ENCODE measurements at places on chromosomes 6 and 20. TPM values are rescaled to one million over a fixed set of nuclear protein-coding genes. Genes with fewer than 3 reads are reported as not detected.

KCTD20 gene
- total RNA-seq, result 18.6 TPM

STK38 gene
- 17.4 TPM for total RNA-seq

OR2B6 gene
- not detected for total RNA-seq

TFAP2A gene
- 16.4 TPM for total RNA-seq

COL9A1 gene
- total RNA-seq, result not detected

CLDN20 gene
- not detected for total RNA-seq

TNFRSF6B gene
- 0.53 TPM for total RNA-seq

OPRL1 gene
- total RNA-seq, result 0.45 TPM

GPX5 gene
- total RNA-seq, result not detected

GSTA2 gene
- not detected for total RNA-seq

KCNQ5 gene
- 1.7 TPM for total RNA-seq

NOX3 gene
- not detected for total RNA-seq

PTCHD4 gene
- total RNA-seq, result not detected

SLC17A3 gene
- 0.93 TPM for total RNA-seq

FAM217B gene
- 6.2 TPM for total RNA-seq

POPDC3 gene
- total RNA-seq, result 30.2 TPM

SNX14 gene
- 35.1 TPM for total RNA-seq

CD40 gene
- 4.6 TPM for total RNA-seq

SYTL3 gene
- 0.88 TPM for total RNA-seq

GLP1R gene
- total RNA-seq, result not detected

SIM1 gene
- not detected for total RNA-seq

ASIP gene
- total RNA-seq, result not detected

BPIFB1 gene
- total RNA-seq, result not detected

All from A549 treated with RU486 at 1 μM for 4 hours (cell line).